Amniotic stem cell (primary cell): ENCODE measurements at places on chromosomes 12 and 14.

DNA sequence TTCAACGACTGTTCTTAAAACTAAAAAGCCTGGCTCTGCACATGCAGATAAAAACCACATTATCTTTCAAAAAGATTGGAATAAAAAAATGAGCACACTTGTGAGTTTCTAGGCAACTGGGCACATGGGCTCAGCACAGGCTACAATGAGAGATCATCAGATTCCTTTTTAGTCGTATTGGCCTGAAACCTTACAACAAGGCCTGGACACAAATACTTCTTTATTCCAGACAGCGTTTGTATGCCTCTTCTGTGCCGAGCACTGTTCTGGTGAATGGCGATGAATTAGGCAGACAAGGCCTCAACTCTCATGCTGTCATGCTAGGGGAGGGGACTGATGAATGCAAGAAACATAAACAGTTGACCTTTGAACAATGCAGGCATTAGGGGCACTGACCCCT, 463.0 kb downstream of the AACS start:
- DNase-seq, result no peak

DNA sequence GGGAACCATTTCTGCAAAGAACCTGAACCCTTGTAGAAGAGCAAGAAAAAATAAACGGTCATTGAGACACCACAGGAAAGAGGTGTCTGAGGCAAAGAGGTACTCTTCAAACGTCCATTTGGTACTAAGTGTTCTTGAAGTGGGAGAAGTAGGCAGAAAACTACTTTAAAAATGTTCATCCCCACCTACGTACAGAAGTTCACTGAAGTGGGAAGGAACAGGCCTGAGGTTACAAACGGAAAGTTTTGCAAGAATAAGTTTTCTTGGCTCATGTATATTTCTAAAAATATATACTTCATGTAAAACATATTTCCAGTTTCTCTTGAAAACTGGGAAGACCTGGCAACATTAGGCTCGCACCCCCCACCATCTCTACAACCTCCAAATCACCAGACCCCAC, 61.2 kb downstream of the STXBP6 start:
- DNase-seq, result no peak

DNA sequence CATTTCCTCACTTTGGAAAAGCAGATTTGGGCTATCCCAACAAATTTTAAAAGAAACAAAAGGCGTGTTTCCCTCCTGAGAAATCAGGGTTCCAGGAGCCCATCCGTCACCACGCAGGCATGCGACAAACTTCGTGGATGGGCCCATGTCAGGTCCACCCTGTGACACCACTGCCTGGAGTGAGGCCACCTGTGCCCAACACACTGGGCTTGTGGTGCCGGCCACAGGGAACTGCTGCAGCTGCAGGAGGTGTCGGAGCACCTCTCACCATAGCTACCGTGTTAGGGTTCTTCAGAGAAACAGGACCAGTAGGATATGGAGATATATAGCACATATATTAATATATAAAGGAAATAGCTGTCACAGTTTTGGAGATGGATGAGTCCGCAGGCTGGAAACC, 53.0 kb upstream of the BCL11B start:
- no peak for DNase-seq

DNA sequence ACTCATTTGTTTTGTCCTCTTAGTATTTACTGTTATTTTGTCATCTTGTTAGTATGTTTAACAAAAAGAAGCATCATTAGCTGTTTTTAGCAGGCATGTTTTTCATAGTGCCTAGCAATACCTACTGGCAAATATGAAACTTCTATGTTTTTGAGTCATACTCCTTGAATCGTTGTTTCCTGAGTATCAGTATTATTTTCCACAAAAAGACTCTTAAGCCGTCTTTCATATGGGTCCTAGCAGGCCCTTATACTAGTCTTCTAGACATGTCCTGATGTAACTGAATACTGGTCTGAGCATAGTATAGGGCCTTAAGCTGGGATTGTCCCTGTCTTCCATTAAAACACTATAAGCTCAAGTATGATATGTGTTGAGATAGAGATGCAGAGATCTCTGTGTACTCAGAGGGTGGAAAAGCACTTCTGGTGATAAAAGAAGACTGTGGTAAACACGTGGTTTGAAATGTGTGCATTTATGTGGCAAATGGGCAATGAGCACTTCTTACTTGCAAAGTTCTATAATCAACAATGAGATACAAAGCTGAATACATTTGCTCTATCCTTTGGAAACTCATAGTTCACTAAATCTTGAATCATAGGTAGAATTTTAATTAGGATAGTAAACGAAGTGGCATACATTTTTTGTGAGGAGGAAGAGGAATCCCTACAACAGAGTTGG, 348.8 kb downstream of the PDZRN4 start:
- DNase-seq, result no peak

GRCh38 chr14:76305268-76305826, 70.6 kb upstream of the ESRRB start:
- no peak for DNase-seq

- DNase-seq, result no peak
Observed at GRCh38 chr12:23197266-23197665, 572.3 kb downstream of the ETNK1 start.

- peak; percentile 59 for DNase-seq
Observed at GRCh38 chr14:92135269-92135668, 13.5 kb downstream of the CPSF2 start.

GRCh38 chr12:442235-442884, 17.4 kb upstream of the B4GALNT3 start:
- DNase-seq, result no peak

DNA sequence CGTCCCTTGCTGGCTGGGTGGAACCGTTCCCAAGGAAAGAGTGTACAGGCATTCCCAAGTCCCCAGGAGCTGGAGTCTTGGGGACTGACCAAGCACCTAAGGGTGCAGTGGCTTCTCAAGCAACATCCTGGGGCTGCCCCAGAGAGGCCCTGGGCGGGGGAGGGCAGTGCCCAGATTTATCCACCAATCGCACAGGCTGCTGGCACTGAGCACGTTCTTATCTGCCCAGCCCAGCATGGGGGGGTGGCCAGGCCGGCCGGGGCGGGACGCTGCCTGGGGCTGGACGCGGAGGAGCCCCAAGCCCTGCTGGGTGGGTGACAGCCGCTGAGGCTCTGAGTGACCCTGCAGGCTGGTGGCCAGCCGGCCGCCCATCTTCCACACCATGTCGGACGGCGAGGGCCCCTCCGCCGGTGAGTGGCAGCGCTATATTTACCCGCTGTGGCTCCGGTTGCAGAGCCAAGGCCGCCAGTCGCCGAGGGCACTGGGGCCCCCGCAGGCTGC, 53.4 kb downstream of the CYP46A1 start:
- no peak for DNase-seq

- no peak for DNase-seq
Observed at GRCh38 chr14:22597771-22598098, 365 bp upstream of the ABHD4 start.

GRCh38 chr14:55051423-55052268, at the start of gene MAPK1IP1L:
Gene MAPK1IP1L (plus strand): TSS chr14:55051647. CDS start chr14:55061684, 10,037 bp downstream.
- peak; percentile 80 for DNase-seq

DNA sequence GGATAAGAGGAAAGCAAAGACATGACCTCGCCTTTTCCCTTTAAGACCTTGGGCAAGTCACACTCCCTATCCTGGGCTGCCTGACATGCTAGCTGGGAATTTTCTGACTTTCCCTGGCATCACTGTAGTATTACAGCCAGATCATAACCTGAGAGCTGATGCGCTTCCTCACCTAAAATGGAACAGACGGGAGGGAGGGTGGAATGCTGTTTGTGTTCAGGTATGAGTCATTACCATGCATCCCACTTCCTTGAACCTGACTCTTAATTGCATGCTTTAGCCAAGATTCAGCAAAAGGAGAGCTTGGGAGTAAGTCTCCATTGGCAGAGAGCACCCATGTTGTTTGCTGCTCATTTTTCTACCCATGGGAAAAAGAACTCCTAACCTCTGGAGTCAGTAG, 156.5 kb downstream of the KCNK10 start:
- DNase-seq, result no peak
